Stimulated activated CD4-positive, alpha-beta T cell treated with anti-CD3 and anti-CD28 coated beads, Interleukin-15, amount 100 ng/mL, for 1 hour (primary cell): ENCODE measurements at places on chromosomes 4 and X.

GRCh38 chrX:137743414-137743813 is 177.5 kb downstream of the ZIC3 start:
- no peak for DNase-seq

GRCh38 chr4:6785572-6785925 is 3.0 kb downstream of the KIAA0232 start:
- no peak for DNase-seq

- no peak for DNase-seq
Measured at GRCh38 chr4:56931924-56932323, 24.2 kb downstream of the REST start.

- DNase-seq, result no peak
Measured at GRCh38 chr4:99185581-99185980, 33.5 kb downstream of the ADH6 start.

DNA sequence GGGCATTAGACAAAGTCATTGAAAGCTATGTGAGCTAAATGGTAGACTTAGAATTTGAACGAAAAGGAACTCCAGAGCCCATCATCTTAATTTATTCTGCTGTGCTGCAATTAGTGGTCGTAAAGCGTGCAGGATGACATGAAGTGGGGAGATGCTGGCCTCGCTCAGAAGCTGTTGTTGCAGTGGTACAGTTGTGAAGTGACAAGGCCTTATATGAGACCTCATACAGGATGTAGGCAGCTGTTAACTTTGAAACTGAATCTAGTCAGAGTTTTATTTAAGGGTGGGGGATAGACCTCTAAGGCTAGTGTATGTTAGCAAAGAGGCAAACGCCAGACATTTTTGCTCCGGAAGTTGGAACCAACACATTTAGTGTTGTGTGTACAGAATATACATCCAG is 13.4 kb downstream of the KLF3 start:
- no peak for DNase-seq
